ENCODE measurements at places on chromosomes 4 and X.

GRCh38 chr4:102037566-102037965 is 247.0 kb downstream of the BANK1 start:
- DNase-seq: no peak

GRCh38 chr4:186149872-186150271 is 41.5 kb upstream of the CYP4V2 start:
- DNase-seq: no peak

DNA sequence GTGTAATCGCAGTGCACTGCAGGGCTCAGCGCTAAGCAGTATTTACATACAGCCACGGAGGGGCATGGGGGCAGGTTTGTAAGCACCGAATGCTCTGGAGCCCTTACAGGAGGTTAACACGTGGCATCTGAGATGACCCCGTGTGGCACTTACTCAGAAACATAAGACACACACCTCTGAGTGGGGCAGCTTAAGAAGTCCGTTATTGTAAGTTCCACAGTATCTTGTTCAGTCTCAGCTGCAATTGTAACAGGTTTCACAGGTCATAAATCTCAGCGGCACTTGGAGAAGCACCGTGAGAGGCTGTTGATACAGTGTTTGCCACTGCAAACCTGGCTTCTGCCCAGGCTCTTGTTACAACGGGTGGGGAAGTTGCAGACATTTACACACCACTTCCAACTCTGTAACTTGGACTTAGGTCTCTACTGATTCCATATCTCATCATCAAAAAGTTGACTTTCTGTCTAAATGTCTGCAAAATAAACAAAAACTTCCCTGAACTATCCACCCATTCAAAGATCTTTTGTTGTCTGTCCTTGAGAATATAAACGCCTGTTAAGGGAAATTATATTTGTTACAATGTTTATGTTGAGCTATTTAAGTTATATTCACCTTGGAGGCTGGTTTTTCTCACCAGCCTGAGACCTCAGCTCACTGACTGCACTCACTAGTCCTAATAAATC is 10.3 kb downstream of the CPLX1 start:
- no peak for DNase-seq

DNA sequence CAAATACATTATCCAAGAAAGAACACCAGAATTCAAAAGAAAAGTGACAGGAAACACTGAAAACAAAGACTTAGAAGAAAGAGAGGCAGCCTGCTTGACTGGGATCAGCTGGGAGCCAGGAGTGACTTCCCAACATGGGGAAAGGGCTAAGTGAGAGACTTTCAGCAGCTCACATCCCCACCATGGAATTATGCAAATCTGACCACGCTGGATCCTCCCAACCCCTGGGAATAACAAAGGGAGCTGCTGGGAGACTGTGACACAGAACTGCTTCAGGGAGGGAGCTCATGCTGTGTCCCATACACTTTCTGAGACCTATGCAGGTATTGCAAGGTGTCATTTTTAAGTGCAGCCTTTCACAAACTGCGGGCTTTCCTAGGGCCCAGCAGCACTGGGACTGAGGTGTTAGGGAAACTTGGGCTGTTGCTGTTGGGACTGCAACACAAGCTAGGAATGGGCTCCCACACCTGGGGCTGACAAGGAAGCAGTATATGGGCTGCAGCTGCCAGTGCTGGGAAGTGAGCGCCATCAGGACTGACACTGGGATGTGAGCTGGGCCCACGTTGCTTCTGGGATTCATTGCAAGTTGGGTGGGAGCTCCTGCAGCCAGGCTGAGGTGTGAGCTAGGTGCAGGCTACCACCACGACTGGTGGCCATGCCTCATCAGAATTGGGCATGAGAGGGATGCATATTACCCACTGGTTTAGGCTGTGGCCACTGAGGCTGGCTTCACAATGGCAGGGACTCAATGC is 139.1 kb downstream of the KDR start:
- DNase-seq: no peak

- no peak for DNase-seq
Measured at GRCh38 chr4:54547299-54548097, 110.3 kb upstream of the KIT start.

- no peak for DNase-seq
Measured at GRCh38 chr4:175273995-175274753, 356.0 kb downstream of the ADAM29 start.

DNA sequence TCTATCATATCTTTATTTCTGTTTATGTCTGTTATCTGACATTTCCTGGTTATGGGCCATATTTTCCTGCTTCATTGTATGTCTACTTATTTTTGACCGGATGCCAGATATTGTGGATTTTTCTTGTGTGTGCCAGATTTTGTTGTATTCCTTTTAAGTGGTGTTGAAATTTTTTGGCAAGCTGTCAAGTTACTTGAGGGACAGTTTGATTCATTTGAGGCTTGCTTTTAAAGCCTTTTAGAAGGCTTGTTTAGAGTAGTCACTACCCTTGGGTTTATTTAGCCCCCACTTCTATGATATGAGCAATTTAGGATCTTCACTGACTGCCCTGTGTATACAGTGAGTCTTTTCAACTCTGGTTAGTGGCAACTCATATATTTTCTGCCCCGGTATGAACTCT is 29.2 kb upstream of the NPY2R start:
- DNase-seq: peak; percentile 15

DNA sequence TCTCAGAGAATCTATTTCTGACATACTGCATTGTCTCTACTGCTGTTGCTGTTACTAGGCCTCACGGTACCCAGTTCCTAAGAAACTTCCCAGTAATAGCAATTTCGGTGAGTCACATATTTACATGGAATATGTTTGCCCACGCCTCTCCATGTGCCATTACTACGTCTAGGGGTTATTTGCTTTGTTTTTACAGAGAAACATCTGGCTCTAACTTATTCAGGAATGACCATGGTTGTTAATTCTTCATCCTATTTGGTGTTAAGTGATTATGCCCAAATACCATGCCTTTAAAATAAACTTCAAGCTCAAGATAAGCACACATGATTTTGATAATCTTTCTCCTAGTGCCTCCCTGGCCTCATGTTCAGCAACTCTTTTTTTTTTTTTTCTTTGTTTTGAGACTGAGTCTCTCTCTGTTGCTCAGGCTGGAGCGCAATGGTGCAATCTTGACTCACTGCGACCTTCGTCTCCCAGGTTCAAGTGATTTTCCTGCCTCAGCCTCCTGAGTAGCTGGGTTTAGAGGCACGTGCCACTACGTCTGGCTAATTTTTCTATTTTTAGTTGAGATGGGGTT is 101.0 kb upstream of the HS3ST1 start:
- DNase-seq: no peak

- DNase-seq: no peak
Measured at GRCh38 chr4:26420438-26420837, 69.8 kb downstream of the CCKAR start.

DNA sequence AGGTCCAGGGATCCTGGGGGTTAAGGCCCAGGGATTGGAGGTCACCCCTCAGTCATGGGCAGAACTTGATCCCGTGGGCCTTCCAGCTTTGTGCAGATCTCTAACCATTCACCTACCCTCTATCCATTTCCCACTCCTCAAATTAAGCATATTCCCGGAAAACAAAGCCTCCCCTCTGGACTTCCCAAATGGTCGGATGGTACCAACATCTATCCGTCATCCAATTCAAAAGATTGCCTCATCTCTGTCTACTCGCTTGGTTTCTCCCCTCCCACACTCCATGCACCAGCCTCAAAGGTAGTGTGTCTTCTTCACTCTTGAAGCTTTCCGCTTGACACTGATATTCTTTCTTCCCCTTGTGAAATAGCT is 473 bp upstream of the BCLAF3 start:
- no peak for DNase-seq

- DNase-seq: no peak
Measured at GRCh38 chrX:72349190-72349589, 43.5 kb upstream of the CITED1 start.

DNA sequence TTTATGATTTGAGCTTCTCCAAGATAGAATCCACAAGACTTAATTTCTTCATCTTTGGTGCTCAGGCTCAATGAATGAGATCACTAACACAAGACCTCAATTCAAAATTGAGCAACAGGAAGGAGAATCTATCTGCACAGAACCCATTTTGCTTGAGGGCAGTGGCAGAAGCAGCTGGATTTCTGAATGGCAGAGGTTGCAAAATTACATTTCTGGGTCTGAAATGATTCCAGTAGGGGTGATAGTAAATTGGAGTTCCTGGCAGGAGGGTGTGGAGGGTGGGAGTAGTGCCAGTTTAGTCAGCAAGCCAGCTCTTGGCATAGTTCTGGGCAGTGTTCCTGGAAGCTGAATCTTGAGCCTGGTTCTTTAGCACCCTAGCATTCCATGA is 281.1 kb downstream of the SLC7A11 start:
- DNase-seq: no peak

DNA sequence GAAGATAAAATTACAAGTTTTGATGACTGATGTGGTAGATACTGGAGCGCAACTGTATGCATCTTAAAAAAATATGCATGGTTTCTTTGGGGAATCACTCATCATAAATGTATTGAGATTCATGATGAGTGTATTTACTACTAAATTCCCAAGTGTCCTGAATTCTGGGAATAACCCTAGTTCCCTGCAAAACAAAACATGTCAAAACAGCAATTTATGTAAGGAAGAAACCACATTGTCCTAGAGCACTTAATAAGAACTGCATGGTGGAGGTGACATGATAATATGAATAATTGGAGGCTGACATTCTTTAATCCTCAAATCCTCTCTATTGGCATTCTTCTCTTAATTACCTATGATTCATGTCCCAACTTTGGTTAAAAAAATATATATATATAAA is 1804.7 kb downstream of the STIM2 start:
- no peak for DNase-seq

GRCh38 chrX:72308566-72309296 is 3.0 kb upstream of the CITED1 start:
- peak; percentile 34 for DNase-seq

GRCh38 chr4:138845054-138845453 is 170.5 kb upstream of the NOCT start:
- no peak for DNase-seq

- no peak for DNase-seq
Measured at GRCh38 chr4:94352996-94353395, 10.4 kb upstream of the HPGDS start.

GRCh38 chr4:165184220-165184619 is 23.1 kb upstream of the KLHL2 start:
- no peak for DNase-seq

DNA sequence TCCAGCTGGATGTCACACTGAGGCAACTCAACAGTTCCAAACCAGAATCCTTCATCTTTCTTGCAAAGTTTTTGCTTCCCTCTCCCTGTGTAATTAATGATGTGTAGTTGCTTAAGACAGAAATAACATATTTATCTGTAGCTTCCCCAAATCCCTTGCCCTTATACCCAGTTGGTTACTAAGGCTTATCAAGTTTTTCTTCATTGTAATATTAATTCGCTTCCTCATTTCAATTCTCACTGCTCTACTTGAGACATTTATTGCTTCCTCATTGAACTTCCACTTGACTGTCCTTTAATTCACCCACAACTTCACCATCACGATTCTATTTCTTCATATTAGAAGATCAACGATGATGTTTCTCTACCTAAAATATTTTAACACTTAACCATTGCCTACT is 386.6 kb upstream of the CPEB2 start:
- no peak for DNase-seq
